ENCODE measurements at places on chromosomes 12 and 14. TPM values are rescaled to one million over a fixed set of nuclear protein-coding genes. Genes with fewer than 3 reads are reported as not detected.

CFAP54 gene
- 0.31 TPM for total RNA-seq

ERP27 gene
- 1.5 TPM for total RNA-seq

TMEM19 gene
- total RNA-seq = 15.1 TPM

CLEC9A gene
- not detected for total RNA-seq

DNA sequence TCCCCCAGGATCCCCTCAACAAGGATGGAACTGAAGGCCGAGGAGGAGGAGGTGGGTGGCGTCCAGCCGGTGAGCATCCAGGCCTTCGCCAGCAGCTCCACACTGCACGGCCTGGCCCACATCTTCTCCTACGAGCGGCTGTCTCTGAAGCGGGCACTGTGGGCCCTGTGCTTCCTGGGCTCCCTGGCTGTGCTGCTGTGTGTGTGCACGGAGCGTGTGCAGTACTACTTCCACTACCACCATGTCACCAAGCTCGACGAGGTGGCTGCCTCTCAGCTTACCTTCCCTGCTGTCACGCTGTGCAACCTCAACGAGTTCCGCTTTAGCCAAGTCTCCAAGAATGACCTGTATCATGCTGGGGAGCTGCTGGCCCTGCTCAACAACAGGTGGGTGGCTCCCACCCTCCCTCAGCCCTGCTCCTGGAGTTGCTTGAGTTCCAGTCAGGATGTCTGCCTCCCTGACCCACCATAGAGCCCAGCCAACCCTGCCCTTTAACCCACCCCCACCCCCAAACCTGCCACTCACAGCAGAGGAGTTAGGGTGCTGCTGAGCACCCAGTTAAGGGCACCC lies 1.4 kb downstream of the ASIC1 start:
- DNase-seq = no peak

DNA sequence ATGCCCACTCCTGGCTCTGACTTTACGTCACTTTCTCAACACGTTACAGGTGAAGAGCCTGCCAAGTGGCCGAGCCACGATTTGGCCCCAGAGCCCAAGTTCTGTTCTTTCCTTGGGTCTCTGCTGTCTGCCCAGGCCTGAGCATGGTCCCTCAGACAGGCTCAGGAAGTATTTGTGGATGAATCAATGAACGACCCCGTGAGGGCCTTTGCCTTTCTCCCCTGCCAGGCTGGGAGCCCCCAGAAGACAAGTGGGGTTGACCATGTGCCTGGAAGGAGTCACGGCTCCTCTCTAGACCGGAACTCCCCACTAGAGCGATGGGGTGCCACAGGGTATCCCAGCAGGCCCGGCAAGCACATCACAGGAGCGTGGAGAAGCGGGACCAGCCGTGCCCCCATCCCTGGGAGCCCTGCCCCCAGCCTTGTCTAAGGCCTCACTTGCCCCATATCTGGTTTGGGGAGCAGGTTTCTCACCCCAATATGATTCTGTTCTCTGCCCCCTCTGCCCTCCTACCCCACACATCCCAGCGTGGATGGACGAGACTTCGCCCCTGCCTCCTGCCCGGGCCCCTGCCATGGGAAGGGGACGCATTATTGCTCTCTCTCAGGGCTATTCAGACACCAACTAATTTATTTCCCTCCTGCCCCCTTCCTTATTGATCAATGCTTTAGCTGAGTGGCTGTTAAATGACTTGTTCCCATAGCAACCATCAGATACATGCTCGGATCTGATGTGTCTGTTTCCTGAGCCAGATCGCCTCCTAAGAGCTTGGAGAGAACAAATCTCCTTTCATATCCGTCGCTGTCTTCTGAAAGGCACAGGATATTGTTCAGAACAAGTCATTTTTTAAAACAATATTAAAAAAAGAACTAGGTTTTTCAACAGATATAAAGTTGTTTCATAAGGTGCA lies 69.0 kb downstream of the DIO3 start:
- no peak for DNase-seq

DNA sequence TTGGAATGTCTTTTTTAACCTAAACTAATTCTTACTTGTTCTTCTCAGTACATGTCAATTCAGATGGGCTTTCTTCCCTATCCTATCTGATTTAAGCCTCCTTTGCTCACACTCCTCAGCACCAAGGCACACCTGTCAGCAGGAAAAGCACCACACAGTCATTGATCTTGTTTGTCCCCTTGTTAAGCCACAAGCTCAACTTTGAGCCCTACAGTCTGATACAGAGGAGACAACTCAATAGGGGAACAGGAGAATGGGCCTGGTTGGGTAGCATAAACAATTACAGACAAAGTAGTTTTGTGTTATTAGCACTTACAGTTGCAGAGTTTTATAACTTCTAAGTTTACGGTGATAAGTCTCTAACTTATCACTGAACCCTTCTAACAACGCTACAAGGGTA lies 29.5 kb upstream of the SYCP3 start:
- no peak for DNase-seq

DNA sequence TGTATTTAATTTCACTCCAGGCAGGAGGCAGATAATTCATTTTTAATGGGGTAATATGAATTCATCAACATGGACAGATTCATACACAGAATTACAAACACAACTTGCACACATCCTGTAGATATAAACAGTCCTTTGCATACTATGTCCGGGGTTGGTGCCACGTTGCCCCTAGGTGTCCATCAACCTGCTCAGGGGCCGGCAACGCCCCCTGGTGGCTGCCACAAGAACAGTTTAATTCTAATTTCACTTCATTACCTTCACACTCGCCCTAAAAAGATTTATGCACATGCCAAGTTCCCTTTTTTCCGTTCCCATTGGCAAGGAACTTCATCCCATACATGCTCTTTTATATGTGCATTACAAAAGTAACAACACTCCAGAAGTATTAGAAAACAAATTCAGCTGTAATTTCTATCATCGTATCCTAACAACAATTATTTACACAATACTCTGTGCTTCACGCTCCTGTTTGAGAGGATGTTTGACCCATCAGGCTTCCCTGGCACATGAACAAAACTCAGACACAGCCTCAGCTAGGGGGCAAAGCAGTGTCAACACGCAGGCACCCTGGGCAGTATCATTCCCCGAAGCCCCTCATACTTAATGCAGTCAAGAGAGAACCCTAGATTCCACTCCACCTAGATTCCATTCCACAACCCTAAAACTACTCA lies 15.5 kb downstream of the MANSC1 start:
- DNase-seq = no peak

GRCh38 chr14:35969310-35969709 lies 143.2 kb downstream of the BRMS1L start:
- no peak for DNase-seq

GRCh38 chr12:113466454-113467141 lies 5.1 kb downstream of the LHX5 start:
- no peak for DNase-seq

GRCh38 chr12:29883941-29884554 lies 100.3 kb upstream of the TMTC1 start:
- DNase-seq = no peak

DNA sequence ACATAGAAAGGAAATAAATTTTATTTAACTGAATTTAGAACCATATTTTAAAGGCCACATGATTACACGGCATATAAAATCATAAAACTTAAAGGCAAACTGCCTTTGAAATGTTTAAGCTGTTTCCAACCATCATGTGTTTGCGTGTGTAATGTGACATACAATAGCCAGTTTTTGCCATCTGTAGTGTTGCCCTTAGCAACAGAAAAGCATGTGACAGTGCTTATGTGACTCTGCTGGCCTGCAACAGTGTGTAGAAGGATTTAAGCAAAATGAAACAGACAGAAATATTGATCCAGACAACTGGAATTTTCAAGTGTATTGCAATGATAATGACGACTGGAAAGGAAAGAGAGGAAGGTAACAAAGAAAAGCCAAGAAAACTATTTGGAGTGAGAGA lies 49.5 kb downstream of the TSPAN19 start:
- DNase-seq = no peak

DNA sequence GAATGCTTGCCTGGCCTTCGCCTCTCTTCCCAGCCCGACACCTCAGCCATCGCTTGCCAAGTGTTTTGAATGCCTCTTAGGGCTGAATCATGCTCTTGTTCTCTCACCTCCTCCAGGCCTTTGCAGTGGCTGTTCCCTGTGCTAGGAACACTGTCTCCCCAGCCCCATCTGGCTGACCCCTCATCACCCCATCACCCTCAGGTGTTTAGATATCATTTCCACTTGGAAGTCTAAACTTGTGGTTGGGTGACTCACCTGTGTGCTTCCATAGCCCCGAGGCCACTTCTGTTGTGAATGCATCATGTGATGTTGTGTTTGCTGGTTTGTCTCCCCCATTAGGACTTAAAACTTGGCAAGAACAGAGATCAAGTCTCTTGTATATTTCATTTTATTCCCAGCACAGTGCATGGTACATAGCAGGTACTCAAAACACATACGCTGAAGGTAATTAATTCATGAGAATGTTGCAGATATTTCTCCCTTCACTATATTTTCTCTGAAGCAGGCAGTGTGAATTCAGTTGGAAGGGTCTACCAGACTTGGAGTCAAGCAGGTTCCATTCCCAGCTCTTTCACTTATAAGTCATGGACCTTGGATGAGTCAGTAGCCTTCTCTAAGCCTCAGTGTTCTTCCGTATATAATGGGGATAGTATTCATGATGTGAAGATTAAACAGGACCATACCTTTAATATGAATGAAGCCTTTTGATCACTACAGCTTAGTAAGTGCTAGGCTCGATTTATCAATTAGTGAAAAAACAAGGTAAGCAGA lies 67.8 kb downstream of the HRK start:
- no peak for DNase-seq

DNA sequence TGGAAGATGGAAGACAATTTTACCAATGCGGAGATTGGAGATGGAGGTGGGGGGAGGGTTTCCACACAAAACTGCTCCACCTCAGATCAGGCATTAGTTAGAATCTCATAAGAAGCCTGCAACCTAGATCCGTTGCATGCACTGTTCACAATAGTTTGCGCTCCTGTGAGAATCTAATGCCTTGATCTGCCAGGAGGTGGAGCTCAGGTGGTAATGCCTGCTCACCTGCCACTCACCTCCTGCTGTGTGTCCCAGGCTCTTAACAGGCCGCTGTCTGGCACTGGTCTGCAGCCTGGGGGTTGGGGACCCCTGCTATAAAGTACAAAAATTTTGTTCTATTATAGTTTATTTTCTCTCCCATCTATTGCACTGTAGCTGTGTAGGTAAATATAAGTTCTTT lies 84.9 kb upstream of the FOXG1 start:
- DNase-seq = no peak

- no peak for DNase-seq
These were observed 89.8 kb downstream of the CRADD start for GRCh38 chr12:93766796-93767523.

DNA sequence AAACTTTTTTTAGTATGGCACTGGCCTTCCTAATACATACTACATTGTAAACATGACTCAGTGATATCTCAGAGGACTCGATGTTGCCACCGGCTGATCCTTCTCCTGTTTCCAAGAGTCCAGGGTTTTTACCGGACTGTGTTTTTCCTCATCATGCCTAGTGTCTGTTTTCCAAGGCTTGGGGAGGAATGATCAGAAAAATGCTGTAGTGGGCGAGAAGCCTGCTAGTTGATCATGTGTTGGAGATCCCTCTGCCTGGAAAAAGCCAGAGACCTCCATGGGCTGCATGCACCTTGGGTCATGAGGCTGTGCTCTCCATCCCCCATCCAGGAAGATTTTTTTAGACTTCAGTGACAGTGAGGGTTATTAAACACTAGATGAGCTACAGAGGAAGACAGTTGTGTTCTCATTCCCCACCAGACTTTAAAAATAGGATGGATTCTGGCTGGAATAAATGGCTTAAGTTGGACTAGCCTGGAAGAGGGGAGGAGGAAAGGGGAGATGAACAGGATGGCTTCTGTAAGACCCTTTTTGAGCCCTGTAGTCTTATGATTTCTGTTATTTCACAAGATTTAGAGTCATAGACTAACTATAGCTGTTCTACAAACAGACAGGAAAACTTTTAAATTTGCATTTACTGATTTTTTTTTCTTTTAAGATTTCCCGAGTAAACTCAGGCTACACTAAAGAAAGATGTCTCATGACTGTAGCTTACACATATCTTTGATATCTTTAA lies 145.7 kb downstream of the SAMD4A start:
- DNase-seq = no peak

DNA sequence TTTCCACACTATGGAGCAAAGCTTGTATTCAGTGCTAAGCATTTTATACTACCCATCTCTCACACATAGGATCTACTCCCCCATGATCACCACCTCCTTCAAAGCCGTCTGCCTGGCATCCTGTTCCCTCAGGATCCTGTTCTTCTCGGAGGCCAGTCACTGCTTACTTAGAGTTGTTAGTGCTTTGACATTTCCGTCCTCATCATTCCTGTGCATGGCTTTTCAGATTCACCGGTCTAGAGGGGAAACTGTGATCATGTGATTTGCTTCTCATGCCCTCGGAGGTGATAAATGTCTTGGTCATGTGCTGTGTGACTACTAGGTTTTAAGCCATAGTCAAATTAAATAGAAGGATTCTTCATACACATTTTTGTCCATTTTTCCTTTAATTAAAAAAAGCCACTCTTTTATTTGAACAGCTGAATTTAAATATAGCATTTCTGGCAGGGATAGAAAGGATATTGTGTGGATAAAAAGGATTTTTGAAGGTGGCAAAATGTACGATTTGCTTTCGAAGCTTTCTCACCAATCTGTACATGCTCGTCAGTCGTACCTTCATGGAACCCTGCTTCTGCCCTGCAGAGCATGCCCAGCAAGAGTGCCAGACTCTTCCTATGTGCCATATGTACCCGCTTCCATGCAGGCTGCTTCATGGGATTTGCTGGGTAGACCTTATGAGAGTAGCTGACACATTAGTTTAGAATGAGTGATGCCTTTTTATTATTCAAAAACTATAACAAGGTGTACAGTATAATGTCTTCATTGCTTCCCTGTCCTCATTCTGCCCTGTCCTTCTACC lies 53.3 kb downstream of the BMAL2 start:
- DNase-seq = no peak

DNA sequence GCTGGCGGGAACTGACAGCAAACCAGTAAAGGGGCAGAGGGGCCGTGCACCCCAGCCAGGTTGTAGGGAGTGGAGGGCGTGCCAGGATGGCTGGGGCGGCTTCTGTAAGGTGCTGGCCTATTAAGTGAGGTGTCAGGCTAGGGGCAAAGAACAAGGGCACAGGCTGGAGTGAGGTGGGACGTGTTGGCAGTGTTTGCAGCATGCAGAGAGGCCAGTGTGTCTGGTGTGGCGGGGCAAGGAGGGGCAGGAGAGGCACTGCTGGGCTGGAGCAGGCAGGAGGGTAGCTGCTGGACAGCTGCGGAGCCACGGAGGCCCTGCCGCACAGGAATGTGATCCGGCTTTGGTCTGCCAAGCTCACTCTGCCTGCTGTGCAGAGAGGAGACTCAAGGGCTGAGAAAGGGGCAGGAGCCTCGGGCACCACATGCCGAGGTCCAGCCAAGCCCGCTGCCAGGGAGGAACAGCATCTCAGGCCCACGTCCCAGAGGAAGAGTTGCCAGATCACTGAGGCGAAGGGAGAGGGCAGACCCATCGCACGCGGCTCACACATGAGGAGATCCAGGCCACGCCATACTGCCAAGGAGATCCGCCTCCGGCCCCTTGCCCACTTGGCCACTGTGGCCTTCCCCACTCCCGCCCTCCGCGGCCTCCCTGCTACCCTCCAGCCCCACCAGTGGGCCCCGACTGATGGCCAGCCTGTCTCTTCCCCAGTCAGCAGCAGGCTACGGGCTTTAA lies 46.8 kb downstream of the AMN start:
- no peak for DNase-seq
